Fibroblast of lung (primary cell): ENCODE measurements at places on chromosomes 7 and 10.
A peak's percentile ranks its signal among the peaks of the same experiment; 100 is the strongest.

DNA sequence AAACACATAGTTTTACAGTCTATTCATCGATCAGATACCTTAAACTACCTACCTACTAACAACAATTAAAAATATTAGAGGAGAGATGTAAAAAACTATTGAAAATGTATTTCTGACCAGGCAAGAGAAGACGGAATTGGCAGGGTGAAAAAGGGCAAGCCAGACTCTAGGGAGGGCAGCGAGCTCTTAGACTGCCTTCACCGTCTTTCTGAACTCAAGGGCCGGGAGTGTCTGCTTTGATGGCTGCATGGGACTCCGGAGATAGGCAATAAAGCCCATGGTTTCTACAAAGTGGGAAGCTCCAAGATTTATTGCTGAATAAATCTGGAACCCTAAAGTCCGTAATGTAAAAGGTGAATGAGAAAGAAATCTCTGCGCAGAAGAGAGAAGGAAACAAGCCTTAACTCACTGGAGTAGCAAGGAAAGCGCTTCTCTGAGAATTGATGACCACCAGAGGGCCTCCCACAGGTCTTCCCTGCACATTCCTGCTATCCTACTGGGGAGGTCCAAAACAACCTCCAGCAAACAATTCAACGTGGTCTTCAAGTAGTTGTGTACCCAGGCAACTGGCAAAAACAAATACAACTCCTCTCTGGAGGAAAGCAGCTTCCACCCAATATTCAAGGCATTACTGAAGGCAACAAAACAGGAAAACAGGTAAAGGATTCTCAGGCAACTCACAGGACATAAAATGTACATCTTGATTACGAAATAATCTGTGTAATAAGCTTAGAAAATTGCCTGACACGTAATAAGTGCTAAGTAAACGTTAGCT, 181.3 kb downstream of the SDK1 start:
- DNase-seq: peak; percentile 45

GRCh38 chr10:88608052-88608732, 21.6 kb downstream of the LIPJ start:
- no peak for DNase-seq

- no peak for DNase-seq
These were observed 193.5 kb upstream of the NEBL start for GRCh38 chr10:21090609-21091082.

DNA sequence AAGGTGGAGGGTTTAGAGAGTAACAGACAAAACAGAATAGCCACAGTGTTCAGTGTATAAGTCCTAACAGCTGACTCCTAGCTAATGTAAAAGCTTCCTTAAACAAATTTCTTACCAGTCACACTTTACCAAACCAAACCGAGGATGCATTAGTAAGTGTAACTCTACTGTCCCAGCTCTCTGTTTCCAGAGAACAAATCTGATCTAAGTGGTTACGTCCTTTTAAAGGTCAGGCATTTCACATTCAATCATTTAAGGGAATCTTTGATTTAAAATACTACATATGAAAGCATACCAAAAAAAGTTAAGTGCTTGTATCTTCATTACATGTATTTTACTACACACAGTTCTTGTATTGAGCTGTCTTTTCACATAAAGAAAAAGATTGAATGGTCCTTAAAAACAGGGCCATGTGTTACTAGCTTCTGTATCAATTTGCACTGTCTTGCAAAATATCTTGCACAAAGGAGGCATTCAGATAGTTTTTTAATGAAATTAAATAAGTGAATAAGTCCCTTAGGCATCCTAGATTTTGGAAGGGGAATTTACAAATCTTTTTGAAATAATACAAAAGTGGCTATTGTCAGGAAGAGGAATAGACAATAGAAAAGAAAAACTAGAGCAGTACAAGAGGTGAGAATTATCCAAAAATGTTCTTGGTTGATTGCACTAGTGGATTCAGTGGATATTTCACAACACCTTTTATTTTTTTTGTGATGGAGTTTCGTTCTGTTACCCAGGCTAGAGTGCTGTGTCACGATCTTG, 58.4 kb upstream of the SPOCK2 start:
- no peak for DNase-seq

- DNase-seq: no peak
These were observed 805.6 kb downstream of the NRG3 start for GRCh38 chr10:82680608-82681007.

DNA sequence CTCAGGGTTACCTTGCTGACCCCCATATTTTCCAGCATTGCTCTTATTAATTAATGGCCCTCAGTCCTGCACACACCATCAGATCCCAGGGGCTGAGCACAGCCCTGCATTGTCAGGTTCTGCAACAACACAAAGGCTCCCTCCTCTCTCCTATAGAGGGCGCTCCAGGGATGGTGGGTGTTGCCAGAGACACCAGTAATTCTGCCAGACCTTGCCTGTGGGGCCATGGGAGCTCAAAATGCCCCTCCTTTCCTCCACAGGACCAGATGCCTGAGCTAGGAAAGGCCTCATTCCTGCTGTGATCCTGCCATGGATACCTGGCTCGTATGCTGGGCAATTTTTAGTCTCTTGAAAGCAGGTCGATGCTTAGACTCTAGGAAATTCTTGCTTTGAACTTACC, 42.8 kb upstream of the PRSS58 start:
- DNase-seq: no peak

DNA sequence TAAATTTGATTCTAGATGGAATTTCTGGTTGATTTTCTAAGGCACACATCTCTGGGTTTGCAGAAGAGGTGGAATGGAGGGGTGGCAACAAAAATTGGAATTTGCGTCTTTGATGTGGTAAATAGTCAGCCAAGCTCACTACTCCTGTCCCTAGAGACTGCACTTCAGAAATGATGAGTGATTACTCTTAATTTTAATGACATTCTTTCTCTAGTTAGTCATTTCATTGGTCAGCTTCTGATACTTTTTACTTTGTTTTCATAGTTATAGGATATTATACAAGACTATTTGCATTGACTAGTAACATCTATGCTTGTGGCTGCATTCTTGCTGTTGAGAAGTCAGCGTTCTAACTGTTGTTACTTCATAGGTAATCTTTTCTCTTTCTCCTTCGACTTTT, 658.3 kb downstream of the SUGCT start:
- no peak for DNase-seq

GRCh38 chr7:102888561-102889233, 24.1 kb upstream of the LRRC17 start:
- no peak for DNase-seq

DNA sequence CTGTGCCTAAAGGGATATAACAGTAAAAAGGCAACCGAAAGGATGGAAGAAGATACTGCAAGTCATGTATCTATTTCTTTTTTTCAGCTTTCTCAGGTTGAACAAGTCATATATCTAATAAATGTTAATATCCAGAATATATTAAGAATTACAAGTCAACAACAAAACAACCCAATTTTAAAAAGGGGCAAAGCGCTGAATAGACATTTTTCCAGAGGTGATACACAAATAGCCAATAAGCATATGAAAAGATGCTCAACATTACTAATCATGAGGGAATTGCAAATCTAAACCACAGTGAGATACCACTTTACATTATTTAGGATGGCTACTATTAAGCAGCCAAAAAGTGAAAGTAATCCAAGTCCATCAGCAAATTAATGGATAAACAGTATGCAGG, 23.0 kb downstream of the DBF4 start:
- DNase-seq: no peak

DNA sequence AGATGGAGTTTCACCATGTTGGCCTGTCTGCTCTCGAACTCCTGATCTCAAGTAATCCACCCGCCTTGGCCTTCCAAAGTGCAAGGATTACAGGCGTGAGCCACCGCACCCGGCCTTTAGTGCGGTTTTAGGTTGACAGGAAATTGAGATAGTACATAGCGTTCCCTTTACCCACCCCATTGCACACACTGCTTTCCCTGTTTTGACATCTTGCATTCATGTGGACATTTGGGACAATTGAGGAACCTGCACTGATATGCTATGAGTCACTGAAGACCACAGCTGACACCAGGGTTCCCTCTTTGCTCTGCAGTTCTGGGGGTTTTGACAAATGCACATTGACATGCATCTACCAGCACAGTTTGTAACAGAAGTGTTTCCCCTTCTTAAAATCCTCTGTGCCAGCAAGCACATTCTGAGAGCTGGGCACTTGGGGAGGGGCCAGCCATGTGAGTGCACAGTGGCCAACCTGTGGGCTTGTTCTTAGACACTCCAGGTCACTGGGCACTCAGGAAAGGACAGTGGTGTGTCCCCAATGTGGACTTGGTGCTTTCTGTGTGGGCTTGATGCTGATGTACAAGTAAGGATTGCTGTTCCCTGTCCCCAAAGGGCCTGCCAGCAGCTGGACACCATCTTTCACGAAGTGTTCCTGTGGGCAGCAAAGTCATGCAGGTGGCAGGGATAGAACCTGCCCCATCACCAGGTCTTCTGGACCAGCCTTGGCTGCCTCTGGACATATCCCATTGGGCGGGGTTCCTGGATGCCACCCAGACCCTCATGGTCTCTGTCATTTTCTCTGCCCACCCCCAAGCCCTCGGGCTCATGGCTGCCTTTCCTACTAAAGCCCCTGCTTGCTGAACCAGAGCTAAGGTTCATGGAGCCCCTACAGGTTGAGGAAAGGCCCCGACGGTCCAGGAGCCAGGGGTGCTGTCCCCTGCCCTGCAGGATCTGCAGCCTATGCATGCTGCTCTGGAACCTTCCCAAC, 579.8 kb downstream of the GLRX3 start:
- no peak for DNase-seq

- no peak for DNase-seq
These were observed 132.6 kb upstream of the ZEB1 start for GRCh38 chr10:31186225-31187000.

DNA sequence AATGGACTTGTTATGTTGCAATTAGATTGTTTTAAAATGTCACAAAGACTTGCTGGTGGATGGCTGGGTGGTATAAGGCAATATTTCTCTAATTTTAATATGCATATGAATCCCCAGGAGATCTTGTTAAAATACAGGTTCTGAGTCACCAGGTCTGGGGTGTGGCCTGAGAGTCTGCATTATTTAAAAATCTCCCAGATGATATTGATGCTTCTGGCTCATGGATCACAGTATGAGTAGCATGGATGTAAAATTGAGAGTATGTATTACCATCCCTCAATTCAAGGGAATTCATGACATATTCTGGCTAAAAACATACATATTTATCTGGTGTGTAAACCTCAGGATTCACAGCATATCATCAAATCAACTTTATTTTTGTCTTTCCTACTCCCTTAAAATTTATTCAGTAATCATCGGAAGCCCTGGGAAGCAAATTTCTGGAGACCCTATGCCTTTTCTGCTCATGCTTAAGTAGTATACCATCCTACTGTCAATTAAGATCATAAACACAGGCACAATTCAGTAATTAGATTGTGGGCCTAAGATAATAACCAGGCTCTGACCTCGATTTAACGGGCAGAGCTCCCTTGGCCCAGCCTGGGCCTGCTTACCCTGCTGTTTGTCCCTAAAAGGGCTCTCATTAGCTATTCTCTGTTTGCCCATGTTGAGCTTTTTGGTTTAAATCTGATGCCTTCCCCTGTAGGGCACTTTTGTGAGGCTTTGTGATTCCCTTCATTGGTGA, 29.6 kb upstream of the ICA1 start:
- no peak for DNase-seq

DNA sequence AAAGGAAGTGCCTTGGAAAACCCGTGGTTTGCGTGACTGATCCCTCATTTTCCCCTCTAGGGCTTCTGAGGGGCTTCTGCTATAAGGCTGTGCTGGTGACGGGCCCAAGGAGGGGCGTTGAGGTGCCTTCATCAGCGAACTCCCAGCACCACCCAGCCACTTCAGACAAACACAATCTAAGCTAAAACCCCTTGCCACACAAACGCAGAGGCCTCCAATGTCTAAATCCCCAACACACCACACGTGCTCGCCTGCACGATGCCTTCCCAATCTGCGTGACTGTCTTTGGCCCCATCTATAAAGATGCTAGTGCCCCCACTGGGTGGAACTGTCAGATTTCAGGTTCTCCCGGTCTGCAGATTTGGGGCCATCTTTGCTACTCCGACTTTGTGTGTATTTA, 4.1 kb upstream of the GAD2 start:
- no peak for DNase-seq

GRCh38 chr7:100799037-100799896, 28.1 kb downstream of the EPHB4 start:
- peak; percentile 75 for DNase-seq

DNA sequence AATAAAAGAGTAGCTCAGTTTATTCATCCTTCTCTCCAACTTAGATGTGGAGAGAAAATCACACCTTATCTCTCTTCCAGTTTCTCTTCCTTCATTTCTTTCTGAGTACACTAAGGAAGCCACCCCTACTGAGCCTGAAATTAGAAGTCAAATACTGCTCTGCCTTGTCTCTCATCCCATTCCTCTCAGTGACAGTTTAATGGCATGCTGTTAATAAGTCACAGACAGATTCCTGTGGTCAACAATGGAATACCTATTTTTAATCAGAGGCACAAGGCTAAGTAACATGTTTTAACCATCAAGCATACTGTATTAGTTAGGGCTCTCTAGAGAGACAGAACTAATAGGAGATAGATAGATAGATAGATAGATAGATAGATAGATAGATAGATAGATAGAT, 253.2 kb downstream of the HTR7 start:
- no peak for DNase-seq

DNA sequence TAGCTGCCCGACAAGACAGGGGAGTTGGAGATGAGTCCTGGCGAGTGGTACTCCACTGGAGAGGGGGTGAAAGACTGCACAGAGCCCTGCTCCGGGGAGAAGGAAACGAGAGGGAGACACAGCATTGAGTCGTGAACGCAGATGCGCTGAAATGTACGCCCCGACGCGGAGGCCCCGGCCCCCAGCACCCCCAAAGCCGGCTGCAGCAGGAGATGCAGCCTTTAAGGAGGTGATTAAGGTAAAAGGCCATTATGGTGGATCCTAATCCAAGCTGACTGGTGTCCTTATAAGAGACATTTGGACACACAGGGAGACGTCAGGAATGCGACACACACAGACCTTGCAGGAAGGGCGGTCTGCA, 166.3 kb upstream of the IMMP2L start:
- DNase-seq: no peak

DNA sequence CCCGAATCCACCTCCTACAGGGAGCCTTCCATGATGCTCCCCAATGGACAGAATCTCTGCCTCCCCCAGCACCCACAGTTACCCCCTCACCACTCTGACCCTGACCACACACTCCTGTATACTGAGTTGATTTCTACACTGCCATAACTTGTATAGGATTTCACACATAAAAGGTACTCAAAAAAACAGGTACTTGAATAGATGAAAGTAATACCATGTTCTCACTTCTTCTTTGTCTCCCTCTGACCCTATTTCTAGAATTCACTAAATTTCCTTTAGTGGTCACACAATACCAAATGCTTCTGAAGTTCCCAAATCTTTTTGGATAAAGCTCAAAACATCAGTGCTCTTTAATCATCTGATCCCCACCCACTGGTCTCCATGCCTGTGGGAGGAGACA, 45.4 kb downstream of the HSPA12A start:
- DNase-seq: no peak

DNA sequence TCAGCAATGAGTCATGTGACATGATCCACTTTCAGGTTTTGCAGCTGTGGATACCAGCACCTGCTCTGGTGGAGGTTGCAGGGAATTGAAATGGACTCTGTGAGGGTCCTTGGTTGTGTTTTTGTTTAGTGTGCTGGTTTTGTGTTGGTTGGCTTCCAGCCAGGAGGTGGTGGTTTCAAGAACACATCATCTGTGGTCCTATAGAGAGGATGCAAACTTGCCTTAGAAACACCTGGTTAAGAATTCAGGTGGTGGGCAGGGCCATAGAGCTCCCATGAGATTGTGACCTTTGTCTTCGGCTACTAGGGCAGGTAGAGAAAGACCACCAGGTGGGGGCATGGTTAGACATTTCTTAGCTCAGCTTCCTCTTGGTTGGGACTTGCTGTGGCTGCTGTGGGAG, 59.2 kb upstream of the CYP2C9 start:
- DNase-seq: no peak

GRCh38 chr10:4051011-4051640, 266.1 kb upstream of the KLF6 start:
- DNase-seq: no peak
